Stimulated activated CD8-positive, alpha-beta memory T cell treated with anti-CD3 and anti-CD28 coated beads, Interleukin-4, amount 100 ng/mL, for 1 hour (primary cell): ENCODE measurements at places on chromosomes 1 and 21.
A peak's percentile ranks its signal among the peaks of the same experiment; 100 is the strongest.

DNA sequence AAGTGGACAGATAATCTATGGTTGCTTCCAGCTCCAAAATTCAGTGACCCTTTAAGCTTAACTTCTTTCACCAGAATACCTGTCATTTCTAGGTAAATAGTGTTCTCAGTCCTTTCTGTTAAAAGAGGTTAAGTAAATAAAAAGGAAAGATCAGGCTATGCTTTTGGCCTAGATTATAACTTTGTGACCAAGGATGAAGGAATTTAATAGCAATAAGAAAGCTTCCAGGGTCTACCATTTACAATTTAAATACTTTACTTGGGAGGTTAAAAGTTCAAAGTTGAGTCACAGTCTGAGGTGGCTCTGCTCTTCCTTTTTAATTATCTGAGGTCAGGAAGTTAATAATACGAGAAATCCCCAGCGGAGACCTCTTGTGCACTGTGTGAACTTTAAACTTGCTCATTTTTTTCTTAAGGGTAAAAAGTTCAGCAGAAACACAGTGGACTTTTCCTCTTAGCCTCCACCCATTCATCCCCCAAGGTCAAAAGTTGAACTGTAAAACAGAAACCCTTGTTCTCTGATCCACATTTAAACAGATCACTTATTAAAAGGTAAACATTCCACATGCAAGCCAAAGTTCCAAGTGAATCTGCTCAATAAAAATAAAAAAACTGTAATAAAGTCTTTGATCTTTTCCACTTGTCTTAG lies 187.1 kb downstream of the NRIP1 start:
- no peak for DNase-seq

- no peak for DNase-seq
Measured at GRCh38 chr21:44626673-44627143, at the start of gene KRTAP10-9. Gene KRTAP10-9 (plus strand): TSS chr21:44627093. CDS start chr21:44627172, 79 bp downstream.

GRCh38 chr1:200260597-200261335 lies 149.1 kb downstream of the ZNF281 start:
- DNase-seq = no peak

- DNase-seq = no peak
Measured at GRCh38 chr1:198143797-198144196, 13.0 kb upstream of the NEK7 start.

DNA sequence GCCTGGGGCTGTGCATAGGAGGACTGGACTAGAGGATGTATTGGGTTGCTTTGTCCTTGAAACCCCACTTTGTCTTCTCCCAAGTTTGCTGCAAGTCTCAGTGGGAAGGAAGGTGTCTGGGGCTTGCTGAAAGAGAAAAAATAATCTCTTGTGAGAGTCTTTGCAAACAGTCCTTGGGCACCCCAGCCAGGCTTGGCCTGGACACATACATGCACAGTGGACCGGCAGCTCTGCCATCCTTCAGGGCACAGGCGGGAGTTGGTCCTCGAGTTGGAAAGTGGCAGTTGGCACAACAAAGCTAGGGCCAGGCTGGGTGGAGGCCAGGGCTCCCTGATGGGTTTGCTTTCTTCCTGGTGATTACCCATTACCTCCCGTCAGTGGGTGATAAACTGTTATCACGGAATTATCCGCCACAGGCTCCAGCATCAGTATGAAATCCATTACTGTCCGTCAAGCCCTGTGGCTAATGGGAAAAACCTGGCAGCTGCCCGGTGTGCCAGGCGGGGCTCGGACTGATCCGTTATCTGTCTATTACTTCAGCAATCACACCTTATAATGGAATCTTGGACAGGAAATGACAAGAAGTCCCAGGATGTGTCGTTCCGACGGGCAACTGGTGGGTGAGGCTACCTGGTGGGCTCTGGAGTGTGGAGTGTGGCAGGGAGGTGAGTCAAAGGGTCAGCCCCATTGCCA lies 265.7 kb downstream of the GRIK3 start:
- no peak for DNase-seq

GRCh38 chr1:62294261-62294660 lies 25.0 kb downstream of the KANK4 start:
- no peak for DNase-seq

GRCh38 chr1:59150577-59151386 lies 146.1 kb upstream of the FGGY start:
- DNase-seq = no peak

DNA sequence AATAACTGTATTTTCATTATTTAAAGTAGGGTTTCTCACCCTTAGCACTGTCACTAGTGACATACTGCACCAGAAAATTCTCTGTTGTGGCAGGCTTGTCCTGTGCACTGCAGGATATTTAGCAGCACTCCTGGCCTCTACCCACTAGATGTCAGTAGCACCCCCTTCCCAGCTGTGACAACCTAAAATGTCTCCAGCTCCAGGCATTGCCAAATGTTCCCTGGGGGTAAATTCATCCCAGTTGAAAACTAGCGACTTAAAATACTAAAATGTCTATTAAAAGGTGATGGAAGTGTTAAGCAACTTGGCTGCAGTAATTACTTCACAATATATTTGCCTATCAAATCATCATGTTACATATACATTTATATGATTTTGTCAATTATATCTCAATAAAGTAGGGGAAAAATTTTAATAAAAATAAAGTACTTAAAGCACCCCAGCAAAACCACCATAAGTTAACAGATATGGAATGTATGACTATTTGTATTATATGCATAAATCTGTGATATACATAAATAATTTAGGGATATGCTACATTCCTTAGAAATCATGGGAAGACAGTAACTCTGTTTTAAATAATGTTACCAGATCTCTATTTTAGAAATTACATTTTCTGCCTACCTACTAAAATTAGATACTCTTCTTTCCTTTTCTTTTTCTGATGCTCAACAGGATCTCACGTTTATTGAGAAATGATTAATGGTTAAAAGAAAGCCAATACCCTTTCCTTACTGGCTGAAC lies 74.6 kb downstream of the ARID4B start:
- peak; percentile 34 for DNase-seq

DNA sequence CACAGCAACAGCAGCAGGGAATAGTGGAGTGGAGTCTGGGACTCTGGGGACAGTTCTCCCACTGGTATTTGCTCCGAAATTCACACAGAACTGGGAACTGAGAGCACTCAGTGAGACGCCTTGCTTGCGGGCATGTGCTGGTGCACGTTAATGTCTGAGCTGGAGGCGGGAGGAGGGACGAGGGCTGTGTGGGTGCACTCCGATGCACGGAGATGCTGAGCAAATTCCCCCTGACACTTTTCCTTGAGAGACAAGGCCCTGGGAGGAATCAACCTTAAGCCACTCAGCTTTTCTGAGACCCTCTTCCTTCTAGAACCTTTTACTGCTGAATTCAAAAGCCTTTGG lies 2.8 kb downstream of the RGS8 start:
- DNase-seq = no peak

GRCh38 chr1:162676087-162676486 lies 43.8 kb downstream of the DDR2 start:
- DNase-seq = no peak

GRCh38 chr1:30966690-30967369 lies 58.3 kb upstream of the SDC3 start:
- DNase-seq = no peak

DNA sequence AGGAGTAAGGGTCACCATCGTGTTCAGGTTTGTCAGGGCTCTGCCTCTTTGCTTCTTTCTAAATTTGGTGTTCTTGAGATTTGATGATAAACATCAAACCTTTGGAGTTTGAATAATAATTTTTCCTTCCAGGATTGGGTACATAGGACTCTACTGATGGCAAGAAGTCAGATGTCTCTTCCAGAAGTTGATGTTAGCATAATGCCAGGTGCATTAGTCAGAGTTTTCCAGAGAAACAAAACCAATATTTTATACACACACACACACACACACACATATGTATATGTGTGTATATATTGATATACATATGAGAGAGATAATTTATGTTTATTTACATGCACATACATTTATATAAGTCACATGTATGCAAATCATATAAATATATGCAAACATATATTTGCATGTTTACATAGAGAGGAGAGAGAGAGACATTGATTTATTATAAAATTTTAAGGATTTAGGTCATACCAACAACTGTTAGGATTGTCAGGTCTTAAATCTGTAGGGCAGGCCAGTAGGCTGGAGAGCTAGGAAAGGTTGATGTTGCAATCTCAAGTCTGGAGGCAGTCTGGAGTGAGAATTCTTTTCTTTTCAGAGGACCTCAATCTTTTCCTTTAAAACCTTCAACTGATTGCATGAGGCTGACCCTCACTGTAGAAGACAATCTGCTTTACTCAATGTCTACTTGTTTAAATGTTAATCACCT lies 199.2 kb downstream of the HLX start:
- DNase-seq = no peak

DNA sequence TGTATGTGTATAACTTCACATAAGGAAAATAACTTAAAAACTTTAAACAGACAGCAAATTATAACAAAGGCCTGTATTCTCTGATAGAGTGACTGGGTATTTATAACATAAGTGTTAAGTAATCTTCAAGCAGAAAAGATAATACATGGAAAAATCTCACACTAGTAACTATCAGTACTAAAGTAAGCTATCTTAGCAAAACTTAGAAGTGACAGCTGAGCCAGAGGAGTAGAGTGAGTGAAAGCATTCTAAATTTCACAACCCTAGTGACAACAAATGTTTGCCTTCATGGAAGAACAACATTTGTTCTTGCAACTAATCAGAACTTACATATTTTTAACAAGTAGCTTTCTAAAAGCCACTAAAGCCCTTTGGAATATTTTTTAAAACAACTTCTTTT lies 74.5 kb upstream of the B3GALT2 start:
- no peak for DNase-seq

GRCh38 chr1:39085174-39085573 lies 59.0 kb downstream of the NDUFS5 start:
- no peak for DNase-seq

GRCh38 chr1:41226815-41227434 lies 15.2 kb downstream of the SCMH1 start:
- DNase-seq = no peak

DNA sequence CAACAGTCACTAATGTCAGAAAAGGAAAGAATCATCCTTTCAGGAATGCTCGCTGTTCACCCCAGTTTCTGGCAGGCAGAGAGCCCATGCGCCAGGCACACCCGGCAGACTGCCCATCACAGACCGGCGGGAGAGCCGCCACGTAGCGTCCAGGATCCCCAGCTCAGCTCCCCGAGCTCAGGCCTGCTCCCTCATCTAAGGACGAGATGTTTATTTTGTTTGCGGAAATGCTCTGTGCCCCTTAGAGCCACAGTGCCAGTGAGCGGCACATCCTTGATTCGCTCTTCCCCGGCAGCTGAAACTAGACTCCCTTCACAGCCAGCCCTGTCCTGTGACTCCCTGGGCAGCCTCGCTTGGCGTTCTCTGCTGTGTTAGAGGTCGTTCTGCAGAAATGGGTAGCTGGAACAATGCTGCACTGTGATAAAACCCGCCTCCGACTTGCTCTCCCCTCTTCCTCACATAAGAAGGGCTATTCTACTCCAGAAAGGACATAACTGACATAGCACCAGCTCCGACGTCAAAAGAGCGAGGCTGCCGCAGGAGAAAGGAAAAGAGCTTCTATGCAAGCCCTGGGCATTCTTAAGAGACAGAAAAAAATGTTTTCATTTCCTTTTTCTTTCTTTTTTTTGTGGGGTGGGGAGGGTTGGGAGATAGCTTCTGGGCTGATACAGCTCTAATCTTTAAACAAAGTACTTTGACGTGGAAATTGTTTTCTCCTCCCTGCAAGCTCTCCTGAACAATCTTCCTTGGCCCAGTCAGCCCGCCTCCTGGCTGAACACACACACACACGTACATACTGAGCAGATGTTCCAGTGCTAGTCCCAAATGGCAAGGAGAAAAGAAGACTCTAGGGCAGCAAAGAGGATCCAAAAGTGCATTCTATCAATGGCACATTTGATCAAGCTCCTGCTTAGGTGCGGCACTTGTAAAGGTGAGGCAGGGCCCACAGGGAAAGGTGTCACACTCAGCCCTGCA lies 37.2 kb downstream of the MRAP start:
- DNase-seq = no peak

GRCh38 chr1:24641646-24642151 lies 1.4 kb upstream of the SRRM1 start:
- no peak for DNase-seq

DNA sequence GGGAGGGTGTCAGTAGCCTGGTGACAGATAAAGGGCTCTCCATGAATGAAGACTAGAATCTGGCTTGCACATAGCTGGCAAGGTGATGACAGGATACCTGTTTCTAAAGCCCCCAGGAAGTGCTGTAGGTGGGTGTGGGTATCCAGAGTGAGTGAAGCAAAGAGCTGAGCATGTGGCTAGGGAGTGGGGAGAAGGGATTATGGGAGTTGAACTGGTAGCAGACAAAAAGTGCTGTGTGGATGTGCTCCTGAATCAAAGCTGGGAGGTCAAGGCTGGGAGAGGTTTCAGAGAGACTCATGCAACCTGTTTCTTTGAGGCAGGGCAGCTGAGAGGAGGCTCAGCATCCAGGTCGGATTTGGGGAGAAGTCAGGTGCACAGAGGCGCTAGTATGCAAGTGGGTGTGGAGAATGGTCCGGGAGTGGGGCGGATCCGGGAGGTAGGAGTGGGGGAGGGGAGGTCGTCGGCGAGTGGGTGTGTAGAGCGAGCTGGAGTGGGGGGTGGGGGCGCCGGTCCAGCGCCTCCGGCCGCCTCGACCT lies 600 bp downstream of the ASTN1 start:
- DNase-seq = no peak
